ENCODE measurements at places on chromosomes 12 and 14.

- DNase-seq = no peak
Observed at GRCh38 chr14:69539631-69540410, 34.9 kb downstream of the CCDC177 start.

GRCh38 chr12:6335451-6336078 lies 6.3 kb downstream of the TNFRSF1A start:
- DNase-seq = peak; percentile 92

- DNase-seq = peak; percentile 58
Observed at GRCh38 chr14:97306760-97307246, 509.6 kb downstream of the VRK1 start.

GRCh38 chr12:32891526-32891925 lies 5.1 kb downstream of the PKP2 start:
- no peak for DNase-seq

DNA sequence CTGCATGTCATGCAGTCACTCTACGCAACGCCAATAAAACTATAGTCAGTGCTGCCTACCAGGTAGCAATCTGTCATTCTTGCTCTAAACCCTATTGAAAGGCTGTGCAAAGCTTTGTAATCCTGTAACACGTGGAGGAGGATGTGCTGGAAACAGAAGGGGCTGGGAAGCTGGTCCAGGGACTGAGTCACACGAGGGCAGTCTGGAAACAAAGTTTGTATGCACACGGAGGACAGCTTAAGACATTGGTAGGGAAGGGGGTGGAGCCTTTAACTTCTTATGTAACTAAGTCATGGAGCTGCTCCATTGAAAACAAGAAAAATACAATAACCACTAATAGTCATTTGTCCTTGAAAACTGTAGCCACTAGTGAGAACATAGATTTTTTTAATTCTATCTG lies 128.0 kb downstream of the BCAT1 start:
- DNase-seq = no peak

DNA sequence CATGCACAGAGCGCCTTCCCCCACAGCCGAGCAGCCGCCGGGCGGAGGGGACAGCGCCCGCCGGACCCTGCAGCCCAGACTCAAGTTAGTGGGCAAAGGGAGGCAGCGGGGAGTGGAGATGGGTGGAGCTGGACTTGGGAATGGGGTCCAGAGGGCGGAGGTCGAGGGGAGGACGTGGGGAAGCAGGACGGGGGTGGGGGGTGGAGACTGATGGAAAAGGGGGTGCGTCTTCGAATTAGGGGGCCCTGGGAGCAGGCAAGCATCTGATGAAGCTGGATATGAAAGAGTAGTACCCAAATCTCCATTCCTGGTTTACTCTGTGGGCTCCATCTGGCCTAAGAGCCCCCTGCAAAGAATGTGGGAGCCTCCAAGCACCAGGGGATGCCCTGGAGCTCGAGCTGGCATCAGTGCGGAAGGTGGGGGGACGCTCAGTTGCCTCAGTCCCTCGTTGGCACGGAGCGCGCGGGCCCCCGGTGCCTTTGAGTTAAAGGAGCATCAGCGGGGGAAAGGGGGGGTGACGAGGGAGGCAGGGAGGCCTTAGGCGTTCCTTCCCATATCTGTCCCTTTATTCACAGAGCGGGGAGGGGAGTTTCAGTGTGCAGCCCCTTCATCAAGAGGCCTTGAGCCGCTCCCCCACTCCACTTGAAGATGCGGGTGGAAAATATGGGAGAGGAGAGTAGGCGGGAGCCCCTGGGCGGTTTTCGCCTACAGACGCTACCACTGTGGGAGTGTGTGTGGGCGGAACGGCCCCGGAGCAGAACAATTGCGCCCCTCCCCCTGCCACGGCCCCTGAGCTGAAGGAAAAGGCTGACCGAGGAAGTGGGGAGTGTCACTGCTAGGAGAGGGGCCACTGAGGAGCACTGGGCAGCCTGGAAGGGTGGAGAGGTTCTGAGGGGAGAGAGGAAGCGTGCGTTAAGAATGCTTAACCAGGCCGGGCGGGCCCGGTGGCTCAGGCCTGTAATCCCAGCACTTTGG lies 644 bp downstream of the NAB2 start:
- peak; percentile 58 for DNase-seq

DNA sequence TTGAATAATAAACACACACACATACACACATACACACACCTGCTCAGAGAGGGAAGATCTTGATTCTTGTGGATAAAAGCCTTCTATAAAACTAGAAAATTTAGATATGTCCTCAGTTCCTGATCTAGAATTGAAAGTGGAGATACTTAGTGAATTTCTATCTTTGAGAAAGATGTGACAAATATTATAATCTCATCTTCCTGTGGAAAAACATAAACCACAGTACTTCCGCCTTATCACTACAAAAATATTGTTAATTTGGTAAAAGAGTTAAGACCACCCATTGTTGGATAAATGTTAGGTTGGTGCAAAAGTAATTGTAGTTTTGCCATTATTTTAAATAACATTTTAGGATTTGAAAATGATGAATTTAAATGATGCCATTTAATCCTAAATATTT lies at the start of gene KLRK1:
KLRK1 (minus strand) TSS at position 138 of the 400 bp plus-strand sequence. CDS start 1,231 bp downstream, outside the sequence.
- no peak for DNase-seq

GRCh38 chr14:34629657-34630529 lies at the start of gene SNX6:
Gene SNX6 (minus strand): TSS chr14:34630148. CDS start chr14:34630116, 32 bp downstream.
- DNase-seq = peak; percentile 80

DNA sequence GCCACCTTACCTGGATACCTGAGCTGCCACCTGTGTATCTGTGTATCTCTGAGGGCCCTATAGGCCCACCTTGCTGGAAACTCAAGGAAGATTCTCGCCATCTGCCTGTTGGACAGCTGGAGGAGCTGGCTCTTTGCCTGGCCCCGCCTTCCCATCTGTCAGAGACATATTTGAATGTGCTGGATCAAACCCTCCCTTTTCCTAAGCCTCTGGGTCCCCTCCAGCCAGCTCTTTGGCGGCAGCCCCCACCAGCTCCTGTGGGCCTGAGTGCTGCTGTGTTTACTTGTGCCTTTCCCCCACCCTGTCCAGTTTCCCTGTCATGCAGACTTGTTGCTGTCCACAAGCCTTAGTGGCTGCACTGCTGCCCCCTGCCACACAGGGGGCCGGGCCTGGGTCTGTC lies 55.9 kb upstream of the SRSF5 start:
- DNase-seq = no peak

DNA sequence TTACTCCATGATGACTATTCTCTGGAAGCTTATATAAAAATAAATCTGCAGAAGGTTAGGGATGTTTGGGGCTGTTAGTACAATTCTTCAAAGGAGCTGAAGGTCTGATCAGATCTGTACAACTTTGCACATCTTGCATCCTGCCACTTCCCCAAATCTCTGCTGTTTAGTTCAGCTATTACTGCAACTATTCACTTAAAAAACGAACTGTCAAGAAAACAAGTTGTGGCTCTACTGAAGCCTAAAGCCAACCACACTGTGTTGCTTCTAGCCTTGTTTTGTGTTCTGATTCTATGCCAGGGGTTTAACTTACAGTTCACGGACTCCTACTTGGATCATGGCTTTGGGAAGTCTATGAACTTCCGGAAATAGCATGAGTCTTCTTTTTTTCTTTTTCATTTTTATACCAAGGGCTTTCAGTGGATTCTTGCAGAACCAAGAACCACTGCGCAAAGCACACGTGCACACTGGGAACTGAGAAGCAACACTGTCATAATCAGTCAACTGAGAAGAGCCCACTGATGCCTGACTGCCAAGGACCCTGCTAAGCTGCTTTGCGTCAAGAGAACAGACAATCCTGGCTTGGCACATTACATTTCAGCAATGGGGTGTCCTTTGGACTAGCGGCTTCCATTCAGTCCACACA lies 66.3 kb upstream of the EEA1 start:
- no peak for DNase-seq

GRCh38 chr14:36939265-36939664 lies 233.1 kb downstream of the SLC25A21 start:
- DNase-seq = no peak

DNA sequence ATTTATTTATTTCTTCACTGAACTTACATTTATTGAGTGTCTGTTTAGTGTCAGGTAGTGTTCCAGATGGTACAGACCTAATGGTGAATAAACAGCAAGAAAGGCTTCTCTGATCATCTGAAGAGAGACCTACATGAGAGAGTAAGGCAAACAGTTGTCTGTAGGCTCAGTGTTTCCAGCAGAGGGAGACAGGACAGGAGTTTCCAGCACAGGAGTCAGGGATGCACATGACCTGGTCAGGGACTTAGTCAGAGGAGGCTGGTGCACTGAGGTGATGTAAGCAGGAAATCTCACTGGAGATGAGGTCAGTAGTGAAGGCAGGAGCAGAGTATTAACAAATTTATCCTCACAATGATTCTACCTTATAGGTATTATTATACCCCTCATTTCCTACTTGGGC lies 233.2 kb downstream of the MDGA2 start:
- DNase-seq = no peak

GRCh38 chr14:100450049-100450448 lies 126.9 kb downstream of the SLC25A47 start:
- no peak for DNase-seq

- DNase-seq = peak; percentile 5
Observed at GRCh38 chr12:64181430-64182291, 40.4 kb downstream of the KICS2 start.

DNA sequence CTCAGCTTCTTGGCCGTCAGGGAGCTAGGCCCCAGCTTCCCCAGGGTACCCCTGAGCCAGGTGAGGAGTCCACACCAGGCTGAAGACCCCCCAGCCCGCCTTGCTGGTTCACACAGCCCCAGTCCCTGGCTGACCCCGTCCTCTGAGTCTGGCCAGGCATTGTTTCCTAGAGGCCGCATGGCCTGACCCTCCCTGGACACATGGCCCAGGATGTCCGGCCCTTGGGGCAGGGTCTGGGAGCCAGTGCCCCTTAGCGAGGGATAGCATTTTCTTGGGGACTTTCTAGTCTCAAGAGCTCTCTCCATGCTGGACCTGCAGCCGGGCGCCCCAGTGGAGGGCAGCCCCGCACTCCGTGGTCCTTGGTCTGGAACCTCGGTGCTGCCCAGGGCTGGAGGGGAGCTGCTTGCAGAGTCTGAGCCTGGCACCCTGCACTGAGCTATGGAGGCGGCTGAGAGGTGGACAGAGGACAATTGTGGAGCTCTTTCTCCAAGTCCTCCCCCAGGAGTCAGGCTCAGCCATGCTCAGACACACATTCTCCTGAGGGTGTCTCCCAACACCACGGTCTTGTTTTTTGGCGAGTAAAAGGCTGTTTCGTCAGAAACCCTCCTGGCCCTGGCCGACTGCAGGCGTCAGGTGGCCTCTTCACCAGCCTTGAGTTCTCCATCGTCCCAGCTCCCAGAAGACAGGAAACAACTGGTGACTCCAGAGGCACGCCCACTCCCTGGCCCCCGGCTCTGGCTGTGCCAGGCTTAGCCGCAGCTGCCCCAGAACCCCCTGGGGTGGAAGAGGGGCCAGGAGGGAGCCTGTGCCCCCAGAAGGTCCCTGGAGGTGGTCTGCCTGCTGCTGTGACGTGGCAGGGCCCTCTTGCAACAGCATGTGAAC lies 17.6 kb upstream of the CRIP2 start:
- DNase-seq = no peak

DNA sequence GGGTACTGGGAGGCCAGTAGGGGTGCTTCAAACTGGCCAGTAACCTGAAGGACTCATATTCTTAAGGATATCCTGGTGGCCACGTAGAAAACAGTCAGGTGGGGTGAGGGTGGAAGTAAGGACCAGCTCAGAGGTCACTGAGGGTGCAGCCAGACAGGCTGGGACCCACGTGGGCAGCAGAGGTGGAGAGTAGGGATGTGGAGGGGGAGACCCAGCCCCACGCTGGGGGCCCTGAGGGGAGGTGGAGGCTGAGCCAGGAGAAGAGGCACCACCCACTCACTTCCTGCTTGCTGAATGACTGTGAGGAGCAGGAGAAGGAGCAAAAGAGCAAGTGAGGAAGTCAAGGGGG lies 12.6 kb upstream of the SERPINA3 start:
- DNase-seq = no peak

DNA sequence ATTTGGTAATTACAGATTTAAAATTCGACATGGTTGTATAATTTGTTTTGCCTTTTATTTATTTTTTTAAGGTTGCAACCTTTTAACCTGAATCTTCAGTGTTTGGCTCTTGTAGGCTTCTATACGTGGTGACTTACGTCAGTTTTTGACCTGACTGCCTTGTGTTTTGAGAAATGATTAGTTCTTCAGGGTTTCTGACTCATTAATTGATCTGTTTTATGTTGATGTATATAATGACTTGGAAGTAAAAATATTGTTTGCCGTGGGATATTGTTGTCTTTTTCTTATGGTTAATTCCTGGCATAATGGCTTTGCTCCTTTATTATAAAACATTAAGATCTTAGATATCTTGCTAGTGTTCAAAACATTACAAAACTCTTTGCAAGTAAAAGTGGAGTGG lies 2.5 kb downstream of the RASSF8 start:
- no peak for DNase-seq

- DNase-seq = no peak
Observed at GRCh38 chr12:3974883-3975282, 101.7 kb upstream of the PARP11 start.

GRCh38 chr12:111664499-111664898 lies 21.3 kb downstream of the BRAP start:
- no peak for DNase-seq

DNA sequence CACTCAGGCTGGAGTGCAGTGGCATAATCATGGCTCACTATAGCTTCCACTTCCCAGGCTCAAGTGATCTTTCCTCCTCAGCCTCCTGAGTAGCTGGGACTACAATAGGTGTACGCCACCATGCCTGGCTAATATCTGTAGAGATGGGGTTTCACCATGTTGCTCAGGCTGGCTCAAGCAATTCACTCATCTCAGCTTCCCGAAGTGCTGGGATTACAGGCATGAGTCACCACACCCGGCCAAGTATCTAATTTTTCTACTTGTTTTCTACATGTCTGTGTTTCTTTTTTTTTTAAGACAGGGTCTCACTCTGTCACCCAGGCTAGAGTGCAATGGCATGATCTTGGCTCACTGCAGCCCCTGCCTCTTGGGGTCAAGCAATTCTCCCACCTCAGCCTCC lies 119.7 kb upstream of the MED13L start:
- no peak for DNase-seq

- no peak for DNase-seq
Observed at GRCh38 chr12:55676707-55677106, 31.0 kb downstream of the ITGA7 start.

DNA sequence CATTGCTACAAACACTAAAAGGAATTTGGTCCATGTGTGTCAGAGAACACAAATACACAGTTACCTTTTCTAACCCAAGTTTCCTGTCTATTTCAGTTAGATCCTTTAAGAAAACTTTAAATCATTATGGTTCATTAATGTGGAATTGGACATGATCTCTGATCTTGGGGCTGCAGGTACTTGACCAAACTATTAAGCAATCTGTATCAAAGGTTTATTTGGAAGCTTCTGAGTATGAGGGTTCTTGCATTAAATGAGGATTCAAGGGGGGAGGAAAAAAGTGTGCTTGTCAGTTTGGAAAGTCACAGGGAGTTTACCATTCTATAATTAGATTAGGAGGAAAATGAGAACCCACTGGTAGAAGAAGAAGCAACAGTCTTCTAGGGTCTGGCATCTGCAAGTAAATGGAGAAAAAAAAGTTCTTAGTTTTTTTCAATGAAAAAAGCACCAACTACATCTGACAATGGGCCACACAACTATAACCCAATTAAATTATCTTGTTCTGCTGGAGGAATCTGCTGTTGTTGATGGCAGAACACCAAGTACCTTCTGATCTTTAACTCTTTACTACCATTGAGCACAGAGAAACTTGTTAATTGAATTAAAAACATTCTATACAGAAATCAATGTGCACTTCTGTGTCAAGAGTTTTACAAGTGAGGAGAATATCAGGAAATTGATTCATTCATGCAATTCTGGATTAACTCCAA lies 17.5 kb downstream of the GTSF1 start:
- no peak for DNase-seq

GRCh38 chr12:65838330-65838976 lies 14.2 kb downstream of the HMGA2 start:
- DNase-seq = no peak

- no peak for DNase-seq
Observed at GRCh38 chr14:103136388-103137271, 13.4 kb downstream of the TNFAIP2 start.

Measured in activated CD4-positive, alpha-beta T cell treated with anti-CD3 and anti-CD28 coated beads, Interleukin-2, amount 50 U/mL, for 16 hours (primary cell).